Neuronal stem cell (in vitro differentiated cells): ENCODE measurements at places on chromosomes 7 and 10.

DNA sequence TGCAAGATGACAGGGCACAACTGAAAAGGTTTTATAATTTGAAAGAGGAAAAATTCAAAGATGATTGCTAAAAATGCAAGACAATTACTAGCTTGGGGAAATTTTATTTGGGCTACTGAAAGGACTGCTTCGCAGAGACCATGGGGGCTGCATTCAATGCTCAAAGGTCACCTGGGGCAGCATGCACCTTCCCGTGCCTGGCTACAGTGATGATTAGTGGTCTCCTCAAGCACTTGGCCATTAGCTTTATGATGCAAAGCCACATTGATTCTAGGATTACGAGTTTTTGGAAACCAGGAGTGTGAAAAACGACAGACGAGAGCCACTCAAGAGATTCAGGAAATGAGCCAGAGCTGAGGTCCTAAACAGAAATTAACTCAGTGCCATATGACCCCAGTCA, 764.6 kb downstream of the PHTF2 start:
- DNase-seq = no peak

DNA sequence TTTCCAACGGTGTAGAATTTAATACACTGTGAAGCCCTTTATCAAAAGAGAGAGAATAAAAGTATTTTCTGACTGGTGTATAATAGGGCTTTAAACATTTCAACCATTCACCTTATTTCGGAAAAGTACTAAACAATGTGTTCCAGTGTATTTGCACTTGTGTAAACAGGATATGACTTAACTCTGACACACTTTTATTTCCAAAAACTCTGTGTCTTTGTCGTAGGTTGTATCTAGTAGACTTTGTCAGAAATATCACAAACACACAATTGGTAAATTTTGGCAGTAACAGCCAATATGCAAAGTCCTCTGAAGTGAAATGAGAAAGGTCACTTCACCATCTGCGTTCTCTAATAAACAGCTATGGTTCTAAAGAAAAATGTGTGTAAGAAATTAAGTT, 10.3 kb upstream of the TSPAN13 start:
- no peak for DNase-seq

- no peak for DNase-seq
These were observed 405.1 kb downstream of the PLXNA4 start for GRCh38 chr7:132171130-132171576.

DNA sequence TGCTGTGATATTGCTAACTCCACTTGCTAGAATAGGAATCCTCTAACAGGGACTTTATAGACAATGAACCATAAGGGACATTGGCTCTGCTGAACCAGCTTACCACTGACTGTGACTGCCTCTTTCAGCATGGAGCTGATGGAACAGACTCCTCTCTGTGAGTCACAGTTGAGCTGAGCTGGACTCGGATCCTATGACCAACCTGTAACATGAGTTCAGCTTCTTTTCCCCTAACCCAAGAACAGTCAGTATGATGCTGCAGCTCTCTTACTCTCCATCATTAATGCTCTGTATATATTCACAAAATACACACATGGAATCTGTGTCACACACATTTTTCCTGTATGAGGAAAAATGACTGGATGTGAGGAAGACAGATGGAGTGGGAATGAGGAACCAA, 177.9 kb upstream of the BET1 start:
- DNase-seq = no peak

DNA sequence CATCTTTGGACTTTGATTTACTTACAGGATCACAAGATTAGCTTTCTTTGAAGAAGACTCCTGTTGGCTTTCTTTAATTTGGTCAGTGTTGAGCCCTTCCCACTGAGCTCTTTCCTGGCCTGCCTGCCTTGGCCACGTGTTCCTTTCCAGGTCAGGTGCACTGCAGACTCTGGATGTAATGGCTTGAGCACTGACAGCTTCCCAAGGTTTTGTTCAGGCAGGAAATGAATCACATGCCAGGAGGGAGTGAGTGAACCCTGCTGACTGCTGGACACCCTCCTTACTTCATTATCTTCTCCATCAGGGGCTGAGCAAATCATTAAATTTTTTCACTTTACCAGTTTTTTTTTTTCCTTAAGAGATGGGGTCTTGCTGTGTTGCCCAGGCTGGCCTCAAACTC, 29.8 kb downstream of the SNX10 start:
- DNase-seq = no peak

- no peak for DNase-seq
These were observed 48.7 kb upstream of the UBN2 start for GRCh38 chr7:139182363-139182762.

DNA sequence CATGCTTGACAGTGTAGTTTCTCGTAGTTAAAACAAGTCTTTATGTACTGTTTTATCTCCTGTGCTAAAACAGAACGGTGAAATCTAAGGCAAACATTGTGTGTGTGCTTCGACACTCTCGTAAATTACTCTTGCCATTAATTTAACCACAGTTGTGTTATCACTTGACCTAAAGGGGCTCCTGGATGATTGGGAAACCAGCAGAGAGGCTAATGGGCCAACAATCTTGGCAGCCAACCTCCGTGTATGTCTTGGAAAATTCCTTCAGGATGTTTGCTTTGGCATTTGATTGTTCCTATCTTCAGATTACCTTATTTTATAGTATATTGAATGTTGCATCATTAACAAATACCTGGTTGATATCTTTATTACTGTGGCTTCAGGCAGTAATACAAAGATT, 409.5 kb downstream of the SDK1 start:
- no peak for DNase-seq

GRCh38 chr10:60107308-60107976, 201.1 kb upstream of the CCDC6 start:
- DNase-seq = no peak

GRCh38 chr10:5493691-5494090, 5.7 kb downstream of the CALML5 start:
- DNase-seq = no peak

DNA sequence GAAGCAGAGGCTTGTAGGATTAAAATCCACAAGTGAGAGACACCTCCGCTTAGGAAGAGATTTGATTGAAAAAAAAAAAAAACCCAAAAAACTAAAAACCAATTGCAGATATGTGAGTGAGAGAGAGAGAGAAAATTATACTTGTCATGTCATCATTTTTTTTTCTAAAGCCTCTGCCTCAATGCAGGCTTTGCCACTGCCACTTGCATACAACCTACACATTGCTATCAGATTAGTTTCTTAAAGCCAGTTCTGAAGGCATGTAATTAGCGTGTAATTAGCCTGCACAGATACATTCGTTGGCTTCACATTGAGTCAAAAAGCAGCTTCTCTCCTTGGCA, 86.1 kb upstream of the MTPN start:
- no peak for DNase-seq
